ENCODE measurements at places on chromosomes 13 and 19.

DNA sequence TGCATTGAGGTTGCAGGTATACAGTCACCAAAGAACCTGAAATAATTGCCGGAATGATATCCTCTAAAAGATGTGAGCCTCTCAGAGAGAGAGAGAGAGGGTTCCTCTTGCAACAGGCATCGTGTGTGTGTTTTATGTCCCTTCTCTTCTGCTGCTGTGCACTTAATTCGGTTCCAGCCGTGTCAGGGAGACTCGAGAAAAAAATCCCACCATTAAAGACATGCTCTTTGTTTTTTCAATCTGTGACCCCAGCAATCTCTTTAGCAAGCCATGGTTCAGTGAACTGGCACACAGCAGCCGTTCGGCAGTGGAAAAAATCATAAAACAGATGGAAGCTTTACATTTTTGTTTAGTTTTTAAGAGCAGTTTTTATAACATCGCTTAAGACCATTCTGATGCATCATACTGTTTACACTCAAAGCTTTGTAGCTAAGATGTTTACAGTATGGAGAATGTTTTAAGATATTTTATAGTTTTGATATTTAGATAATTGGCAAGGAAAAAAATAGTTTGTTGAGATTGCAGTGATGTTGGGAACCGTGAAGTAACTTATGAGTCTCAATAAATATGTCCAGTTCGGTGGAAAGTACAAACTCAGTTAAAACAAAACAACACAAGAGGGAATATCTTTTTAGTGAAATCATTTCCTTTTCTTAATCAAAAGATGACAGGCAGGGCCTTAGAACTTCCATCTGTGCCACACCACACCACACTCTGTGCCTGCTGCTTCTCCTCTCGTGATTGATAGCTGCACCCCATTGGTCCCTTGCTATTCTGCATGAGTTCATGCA is 31.2 kb upstream of the ZNF536 start:
- DNase-seq: no peak

DNA sequence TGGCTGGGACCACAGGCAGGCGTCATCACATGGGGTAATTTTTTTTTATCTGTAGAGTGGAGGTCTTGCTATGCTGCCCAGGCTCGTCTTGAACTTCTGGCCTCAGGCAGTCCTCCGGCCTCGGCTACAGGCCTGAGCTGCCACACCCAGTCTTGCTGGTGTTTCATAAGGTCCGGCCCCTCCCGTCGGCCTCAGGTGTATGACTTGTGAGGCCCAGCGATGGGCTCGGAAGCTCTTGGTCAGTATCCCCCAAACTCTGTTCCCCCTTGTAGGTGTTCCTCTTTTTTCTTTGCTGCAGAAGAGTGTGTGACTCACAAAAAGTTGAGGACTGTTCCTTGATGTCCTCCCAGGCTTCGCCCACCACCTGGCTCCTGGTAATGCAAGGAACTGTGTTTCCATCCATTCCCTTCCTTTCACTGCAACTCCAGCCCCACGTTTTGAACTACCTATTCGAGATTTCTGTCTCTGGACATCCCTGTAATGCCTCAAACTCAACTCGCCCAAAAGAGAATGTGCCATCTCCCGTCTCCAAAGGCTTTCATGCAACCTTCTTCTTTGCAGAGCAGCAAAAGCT is 5.0 kb downstream of the USF2 start:
- no peak for DNase-seq

DNA sequence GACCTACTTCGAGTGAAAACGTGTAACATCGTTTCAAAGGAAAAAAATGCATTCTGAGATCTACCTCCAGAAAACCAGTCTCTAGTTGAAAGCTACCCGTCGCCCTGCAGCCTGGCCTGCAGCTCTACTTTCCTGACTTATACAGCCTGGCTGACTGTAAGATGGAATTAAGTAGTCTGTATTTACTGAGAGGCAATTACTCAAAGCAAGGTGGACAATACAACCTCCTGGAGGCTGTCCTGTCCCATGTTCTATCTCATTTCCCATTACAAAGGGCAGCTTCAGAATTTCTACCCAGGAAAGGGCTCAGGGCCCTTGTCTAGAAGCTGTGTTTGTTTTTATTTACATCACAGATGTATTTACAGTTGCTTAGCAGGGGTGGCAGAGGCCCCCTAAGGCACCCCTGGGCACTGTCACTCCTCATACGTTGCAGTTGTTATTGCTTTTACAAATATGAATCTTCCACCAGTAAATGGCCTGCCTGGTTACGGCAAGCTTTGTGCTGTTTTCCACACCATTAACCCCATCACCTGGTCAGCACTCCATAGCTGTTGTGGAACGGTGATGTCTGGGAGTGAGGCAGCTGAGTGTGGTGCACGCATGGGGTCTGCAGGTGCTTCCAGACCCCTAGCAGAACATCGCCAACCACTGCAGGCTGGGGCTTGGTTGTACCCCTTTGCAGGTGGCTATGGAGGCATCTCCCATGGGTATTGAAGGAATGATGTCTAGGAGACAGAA is 46.3 kb upstream of the MTIF3 start:
- no peak for DNase-seq

- no peak for DNase-seq
Measured at GRCh38 chr19:33343301-33343700, 30.2 kb upstream of the CEBPG start.

DNA sequence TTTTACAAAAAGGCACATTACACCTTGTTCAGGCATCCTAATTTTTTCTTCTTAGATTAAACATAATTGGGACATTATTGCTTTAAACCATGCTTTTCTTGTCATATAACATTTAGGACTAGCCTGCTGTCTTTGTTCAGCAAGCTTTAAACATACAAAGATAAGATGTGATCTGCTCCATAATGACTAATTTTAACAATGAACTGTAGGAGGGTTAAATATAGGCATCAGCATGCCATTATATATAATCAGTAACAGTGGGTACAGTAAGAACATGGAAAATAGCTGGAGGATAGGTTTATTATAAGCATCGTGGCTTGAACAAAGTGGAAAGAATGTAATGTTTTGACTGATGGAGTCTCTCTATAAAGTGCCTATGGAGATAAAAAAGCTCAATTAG is 661.7 kb downstream of the SLITRK6 start:
- no peak for DNase-seq

DNA sequence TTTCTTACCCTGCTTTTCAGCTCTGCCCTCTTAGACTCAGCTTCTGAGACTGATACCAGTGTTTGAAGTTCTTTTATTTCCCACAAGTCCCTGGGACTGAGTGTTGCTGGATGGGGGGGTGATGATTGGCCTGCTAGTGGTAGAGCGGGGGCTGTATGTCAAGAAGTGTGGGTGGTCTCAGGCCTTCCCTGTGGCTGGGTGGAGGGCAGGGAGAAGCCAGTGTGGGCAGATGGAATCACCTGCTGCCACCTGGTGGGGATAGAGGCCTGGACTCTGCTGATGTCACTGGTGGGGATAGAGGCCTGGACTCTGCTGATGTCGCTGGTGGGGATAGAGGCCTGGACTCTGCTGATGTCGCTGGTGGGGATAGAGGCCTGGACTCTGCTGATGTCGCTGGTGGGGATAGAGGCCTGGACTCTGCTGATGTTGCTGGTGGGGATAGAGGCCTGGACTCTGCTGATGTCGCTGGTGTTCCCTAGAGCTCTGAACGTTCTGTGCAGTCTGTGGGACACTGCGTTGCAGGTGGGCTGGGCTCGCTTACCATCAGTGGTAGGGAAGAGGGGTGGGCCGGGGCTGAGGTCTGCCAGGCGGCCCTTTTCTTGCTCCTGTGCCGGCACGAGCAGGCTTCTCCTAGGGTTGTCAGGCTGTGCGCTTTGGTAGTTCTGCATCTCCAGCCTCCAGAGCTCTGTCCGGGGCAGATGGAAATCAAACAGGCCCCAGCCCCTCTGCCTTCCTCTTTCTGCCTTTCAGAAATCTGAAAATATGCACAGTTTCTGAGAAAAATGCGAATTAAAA is 101.3 kb downstream of the ARHGEF7 start:
- DNase-seq: peak; percentile 10

GRCh38 chr13:98447881-98448641 is 128.8 kb downstream of the STK24 start:
- peak; percentile 16 for DNase-seq

DNA sequence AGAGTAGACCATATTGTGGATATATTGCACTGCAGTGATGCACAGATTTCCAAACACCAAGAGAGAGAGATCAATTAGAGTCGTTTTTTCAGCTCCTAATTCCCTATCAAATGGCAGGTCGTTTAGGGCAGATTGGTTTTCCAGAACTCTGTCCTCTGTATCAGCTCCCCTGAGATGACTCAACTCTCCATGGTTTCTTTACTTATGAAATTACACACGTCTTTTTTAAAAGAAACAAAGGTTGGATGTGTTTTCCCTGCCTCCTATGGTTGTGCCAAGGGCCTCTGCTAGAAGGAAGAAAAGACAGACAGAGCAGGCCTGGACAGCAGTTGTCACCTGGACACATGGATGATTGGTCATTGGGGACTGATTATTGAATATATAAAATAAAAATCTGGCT is 478.1 kb upstream of the NBEA start:
- DNase-seq: no peak

DNA sequence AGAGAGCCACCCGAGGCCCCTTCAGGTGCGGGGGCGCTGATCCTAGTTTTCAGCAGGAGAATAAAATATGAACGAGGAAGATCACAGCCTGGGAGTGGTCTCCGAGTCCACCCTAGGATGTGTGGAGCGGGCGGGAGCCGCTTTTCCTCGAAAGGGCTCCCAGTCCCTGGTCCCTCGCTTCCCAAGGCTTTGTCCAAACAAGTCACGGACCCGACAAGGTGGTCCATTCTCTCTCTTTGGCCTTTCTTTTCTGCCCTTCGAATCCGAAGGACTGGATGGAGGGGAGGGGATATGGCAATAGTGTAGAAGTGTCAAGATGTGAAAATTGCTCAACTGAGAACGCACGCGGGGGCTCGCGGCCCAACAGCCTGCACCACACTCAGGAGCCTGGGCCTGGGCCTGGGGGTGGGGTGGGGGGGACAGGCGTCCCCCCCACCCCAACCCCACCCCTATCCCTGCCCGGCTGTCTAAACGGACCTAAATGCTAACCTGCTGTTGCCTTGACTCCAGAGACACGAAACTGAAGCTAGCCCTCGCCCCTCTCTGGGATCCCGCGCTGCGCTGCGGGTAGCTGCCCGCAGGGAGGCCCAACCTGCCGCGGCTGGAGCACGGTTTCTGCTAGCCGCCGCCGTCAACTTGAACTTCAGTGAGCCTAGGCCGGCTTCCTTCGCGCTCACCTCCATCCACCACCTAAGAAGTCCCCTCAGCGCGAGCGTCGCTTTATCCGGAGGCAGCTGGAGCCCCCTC is 7.1 kb downstream of the ZIC2 start:
- DNase-seq: no peak

- no peak for DNase-seq
Measured at GRCh38 chr19:10102787-10103236, 334 bp upstream of the ANGPTL6 start.

GRCh38 chr19:21585281-21585890 is 80.0 kb downstream of the ZNF429 start:
- DNase-seq: no peak

DNA sequence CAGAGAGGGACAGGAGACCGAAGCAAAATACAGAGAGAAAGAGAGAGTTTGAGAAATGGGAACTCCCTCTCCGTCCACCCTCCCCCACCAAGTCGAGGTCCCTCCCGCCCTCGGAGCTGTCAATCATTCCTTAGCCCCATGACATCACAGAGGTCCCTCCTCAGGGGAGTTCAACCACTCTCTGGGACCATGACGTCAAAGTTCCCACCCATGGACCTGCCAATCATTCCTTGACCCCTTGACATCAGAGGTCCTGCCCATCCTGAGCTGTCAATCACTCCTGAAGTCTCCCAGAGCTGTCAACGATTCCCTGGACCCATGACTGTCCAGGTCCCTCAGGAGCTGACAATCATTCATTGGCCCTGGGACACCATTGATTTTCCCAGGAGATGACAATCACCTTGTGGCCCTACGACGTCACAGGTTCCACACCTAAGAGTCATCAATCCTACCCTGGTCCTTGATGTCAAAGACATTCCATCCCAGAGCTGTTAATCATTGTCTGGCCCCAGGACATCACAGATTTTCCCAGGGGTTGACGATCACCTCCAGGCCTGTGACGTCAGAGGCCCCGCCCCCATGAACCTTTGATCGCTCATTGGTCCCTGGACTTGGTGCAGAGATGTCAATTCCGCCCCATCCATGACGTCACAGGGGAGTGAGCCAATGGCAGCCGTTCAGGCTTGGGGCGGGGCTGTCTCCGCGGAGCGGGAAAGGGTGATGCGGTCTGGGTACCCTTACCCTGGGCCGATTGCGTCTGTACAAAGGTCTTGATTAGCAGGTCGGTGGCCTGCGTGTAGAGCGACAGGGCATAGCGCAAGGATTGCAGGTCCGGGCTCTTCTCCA is 61.7 kb downstream of the COLGALT1 start:
- no peak for DNase-seq

- DNase-seq: no peak
Measured at GRCh38 chr13:99256283-99256682, 1.9 kb downstream of the GPR18 start.

- DNase-seq: no peak
Measured at GRCh38 chr13:56907766-56908165, 233.0 kb upstream of the PRR20A start.

DNA sequence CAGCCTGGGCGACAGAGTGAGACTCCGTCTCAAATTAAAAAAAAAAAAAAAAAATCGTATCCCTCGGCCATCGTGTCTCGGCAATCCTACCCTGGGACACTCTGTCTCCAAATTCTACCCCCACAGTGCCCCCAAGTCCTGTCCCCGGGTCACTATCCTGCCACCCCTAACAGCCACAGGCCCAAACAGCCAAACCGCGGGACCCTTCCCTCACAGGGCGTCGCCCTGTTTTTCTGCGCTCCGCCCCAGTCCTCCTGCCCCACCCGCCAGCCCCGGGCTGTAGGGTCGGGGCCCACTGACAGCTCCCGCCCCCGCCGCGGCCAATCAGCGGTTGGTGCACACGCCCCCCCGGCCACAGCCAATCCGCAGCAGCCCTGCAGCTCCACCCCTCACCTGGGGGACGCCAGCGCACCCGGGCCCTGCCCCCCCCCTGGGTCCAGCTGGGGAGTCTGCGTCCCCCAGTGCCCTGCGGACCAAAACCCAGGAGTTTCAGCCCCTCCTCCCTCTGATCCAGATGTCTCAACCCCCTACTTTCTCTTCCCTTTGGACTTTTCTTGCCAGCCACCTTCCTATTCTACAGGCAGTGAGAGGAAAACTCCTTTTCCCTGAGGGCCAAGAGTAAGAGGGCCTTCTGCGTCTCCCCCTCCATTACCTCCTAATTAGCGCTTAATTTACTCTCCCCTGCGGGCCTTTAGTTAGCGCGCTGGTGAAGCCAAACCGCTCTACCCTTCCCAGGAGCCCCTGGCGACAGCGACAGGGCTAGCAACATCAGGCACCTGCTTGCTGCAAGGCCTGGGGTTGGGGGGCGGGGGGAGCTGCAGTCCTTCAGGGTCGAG is 1.5 kb upstream of the BCAT2 start:
- peak; percentile 92 for DNase-seq

Measured in CD4-positive, CD25-positive, alpha-beta regulatory T cell (primary cell).